Head of caudate nucleus (tissue), 42 donors: ENCODE measurements at places on chromosomes 6 and 20.

DNA sequence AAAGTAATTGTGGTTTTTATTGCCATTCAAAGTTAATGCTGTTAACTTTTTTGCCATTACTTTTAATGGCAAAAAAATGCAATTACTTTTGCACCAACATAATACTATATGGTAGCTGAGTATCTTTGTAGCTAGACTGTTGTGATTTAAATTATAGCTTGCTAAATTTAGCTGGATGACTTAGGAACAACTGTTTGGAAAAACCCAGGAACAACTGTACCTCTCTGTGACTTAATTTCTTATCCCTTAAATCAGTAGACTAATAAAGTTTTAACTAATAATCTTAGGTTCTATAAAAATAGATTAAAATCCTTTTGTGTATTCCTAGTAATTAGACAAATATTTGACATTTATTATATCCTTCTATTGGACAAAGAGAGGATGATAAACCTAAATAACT, 268.2 kb downstream of the TENT5A start:
- DNase-seq, result no peak

DNA sequence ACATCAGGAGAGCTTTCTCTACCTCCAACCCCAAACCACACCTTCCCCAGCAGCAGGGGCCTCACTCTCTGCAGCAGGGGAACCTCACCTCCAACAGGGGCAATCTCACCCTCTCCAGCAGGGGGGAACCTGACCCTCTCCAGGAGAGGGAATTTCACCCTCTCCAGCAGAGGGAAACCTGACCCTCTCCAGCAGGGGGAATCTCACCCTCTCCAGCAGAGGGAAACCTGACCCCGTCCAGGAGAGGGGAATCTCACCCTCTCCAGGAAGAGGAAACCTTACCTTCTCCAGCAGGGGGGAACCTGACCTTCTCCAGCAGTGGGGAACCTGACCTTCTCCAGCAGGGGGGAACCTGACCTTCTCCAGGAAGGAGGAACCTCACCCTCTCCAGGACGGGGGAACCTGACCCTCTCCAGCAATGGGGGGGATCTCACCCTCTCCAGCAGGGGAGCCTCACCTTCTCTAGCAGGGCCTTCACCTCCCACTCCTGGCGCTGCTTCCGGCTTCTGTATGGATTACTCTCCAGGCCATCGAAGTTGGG, 3.1 kb downstream of the B3GALT4 start:
- no peak for DNase-seq

- DNase-seq, result no peak
These were observed 162.3 kb upstream of the ZNF217 start for GRCh38 chr20:53755733-53756531.

DNA sequence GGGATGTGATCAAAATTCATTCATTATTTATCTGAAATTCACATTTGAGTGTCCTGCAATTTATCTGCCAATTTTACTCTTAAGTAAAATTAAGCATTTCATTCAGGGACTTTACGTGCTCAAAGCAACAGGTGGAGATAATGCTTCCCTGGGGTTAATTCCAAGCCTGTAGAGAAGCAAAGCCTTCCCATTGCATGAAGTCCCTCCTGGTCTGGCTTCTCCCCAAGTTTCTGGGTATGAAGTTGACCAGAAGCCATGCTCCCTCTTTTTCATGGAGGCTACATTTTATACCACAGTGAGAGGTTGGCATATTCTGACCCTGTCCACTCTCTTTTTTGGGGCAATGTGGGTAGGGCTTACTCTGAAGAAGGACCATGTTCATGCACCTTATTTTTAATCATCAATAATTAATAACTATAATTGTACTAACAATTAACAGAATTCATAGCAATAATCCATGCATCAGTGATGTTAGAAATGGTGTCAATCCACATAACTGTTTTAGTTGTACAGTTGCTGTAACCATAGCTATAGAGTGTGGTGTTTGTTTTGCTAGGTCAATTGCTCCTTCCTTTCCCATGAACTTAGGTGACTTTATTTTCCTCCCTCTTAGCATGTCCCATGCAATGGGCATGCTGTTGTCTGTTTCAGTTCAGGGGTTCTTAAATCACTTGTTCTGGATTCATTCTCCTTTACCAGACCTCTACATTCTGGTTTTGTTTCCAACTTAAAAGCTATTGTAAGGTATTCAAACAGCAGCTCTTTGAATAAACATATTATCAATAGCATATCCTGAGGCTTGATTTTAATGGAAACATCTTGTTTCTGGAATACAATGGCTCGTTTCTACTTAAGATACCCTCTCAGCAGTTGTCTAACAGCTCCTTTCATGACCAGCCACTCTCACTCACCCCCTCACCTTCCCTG, 1.5 kb downstream of the LAMA4 start:
- no peak for DNase-seq

- no peak for DNase-seq
These were observed 200.3 kb downstream of the RNGTT start for GRCh38 chr6:88763160-88763559.

- no peak for DNase-seq
These were observed 3.5 kb downstream of the SUMO4 start for GRCh38 chr6:149403534-149403933.

GRCh38 chr20:6426287-6426891, 303.6 kb upstream of the FERMT1 start:
- DNase-seq, result no peak

DNA sequence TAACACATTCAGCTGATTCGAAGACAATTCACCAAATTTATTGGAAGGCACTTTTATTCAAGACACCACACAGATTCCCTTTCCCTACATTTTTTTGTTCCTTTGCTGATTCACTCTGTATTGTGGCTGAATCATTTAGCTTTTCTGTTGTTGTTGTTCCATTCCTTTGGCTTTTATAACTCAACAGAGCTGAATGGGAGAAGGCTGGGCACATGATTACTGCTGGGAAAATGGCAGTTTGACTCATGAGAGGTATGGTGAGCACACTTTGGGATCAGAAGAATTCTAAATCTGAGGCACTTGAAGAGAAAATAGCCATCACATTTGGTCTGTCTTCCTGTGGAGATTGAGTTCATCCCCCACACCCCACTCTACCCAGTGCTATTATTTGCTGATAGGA, 15.7 kb upstream of the SAYSD1 start:
- DNase-seq, result no peak

- no peak for DNase-seq
These were observed 30.5 kb downstream of the ZNF334 start for GRCh38 chr20:46482864-46483263.

GRCh38 chr20:51583499-51583898, 41.0 kb upstream of the NFATC2 start:
- DNase-seq, result no peak

GRCh38 chr6:15551798-15552197, 111.0 kb downstream of the DTNBP1 start:
- DNase-seq, result no peak

- DNase-seq, result no peak
These were observed 28.3 kb downstream of the PPP1R16B start for GRCh38 chr20:38833857-38834164.

DNA sequence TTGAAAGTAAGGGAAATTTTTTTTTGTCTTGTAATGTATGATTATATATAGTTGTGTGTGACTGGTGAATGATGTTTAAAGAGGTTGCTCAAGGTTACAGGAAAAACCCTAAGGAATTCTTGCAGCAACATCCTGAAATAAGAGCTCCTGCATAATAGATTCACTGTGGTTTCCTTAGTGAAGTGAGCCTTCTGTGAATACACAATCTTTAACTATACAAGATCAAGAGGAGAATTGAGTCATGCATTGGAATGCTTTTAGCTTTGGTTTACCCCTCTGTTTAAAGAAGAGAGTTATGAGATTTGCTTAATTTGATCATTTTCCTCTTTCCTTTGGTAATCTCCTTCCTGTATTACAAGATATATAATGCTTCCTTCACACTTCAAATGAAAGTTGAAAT, 141.6 kb upstream of the EYA4 start:
- DNase-seq, result no peak

GRCh38 chr6:131285548-131285947, 150.3 kb downstream of the AKAP7 start:
- no peak for DNase-seq

DNA sequence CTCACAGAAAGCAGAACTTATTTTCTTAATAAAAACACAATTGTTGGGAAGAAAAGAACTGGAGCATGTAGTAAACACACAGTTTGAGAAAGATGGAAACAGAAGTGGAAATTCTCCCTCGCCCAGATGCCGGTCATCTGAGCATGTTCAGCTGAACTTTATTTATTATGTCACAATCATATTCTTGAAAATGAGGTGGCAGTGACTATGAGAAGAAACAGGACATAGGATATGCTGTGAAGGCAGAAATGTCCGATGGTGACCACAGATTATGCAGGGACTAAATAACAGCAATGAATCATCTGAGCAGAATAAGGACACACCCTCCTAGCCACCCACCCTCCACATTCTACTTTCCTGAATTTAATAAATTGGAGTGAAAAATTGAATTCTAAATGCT, 425.3 kb upstream of the NOX3 start:
- DNase-seq, result no peak

DNA sequence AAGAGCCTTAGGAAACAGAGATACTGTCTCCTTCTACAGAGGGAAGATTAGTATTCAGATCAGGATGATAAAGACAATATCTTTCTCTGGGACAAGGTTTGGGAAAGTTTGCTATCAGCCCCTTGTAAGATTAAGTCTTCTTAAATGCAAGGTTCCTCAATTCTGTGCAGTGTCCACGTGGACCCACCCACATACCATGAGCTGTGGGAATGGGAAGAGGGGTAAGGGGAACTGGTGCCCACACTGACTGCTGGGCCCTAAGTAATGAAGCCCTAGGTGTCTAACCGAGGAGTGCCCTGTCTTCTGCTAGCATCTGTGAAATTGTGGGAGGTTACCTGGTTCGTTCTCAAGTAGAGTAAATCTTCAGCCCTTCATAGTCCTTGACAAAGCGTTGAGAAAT, 5.8 kb upstream of the SSTR4 start:
- no peak for DNase-seq

- no peak for DNase-seq
These were observed 1.2 kb downstream of the TSBP1 start for GRCh38 chr6:32370505-32370904.

DNA sequence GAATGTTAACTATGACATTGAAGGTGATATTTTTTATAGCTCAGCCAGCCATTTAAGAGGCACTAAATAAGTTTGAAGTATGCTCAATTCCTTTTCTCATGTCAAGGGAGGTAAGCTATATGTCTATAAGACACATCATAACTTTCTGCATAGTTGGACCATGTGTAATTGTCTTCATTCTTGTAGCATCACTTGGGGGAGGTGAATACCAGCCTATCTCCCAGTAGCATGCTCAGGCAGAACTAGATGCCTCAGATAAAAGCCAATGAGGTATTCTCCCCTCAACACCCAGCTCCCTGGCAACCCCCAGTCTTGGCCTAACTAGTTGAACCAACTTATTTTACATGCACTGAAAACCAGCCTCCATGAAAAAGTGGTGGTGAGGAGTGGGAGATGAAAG, 158.3 kb upstream of the JAG1 start:
- DNase-seq, result no peak

DNA sequence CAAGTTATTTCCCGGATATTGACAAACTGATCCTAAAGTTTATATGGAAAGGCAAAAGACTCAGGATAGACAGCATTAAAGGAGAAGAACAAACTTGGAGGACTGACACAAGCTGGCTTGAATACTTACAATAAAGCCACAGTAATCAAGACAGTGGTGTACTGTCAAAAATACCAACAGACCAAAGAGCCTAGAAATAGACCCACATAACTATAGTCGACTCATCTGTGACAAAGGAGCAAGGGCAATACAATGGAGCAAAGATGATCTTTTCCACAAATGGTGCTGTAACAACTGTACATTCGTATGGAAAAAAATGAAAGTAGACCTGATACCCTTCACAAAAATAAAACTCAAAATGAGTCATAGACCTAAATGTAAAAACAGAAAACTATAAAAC, 46.0 kb downstream of the ABHD12 start:
- DNase-seq, result no peak

- DNase-seq, result no peak
These were observed 93.2 kb downstream of the TBX18 start for GRCh38 chr6:84671183-84671582.

- no peak for DNase-seq
These were observed 32.4 kb upstream of the TPBG start for GRCh38 chr6:82331031-82331773.

- DNase-seq, result no peak
These were observed 186.9 kb downstream of the ZFP64 start for GRCh38 chr20:52004715-52005114.

- DNase-seq, result no peak
These were observed 51.7 kb upstream of the ADGRF4 start for GRCh38 chr6:47646689-47647088.

DNA sequence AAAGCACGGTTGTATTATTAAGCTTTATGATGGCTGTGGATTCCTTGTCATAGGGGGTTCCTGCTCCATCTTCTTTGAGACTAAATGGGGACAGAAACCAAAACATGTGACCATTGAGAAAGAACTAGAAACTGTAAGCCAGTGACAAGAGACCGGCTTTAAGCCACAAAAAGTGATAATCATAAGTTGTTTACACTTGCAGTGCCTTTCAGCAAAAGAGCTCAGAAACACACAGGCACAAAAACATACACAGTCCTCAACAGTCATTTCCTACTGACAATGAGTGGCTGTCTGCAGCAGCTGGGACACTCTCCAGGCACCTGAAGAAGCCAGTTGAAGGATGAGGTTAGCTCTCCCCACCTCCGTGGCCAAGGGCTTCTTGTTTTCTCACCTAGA, 20.0 kb upstream of the UBE2J1 start:
- no peak for DNase-seq

GRCh38 chr6:45688180-45688579, 310.4 kb upstream of the SUPT3H start:
- DNase-seq, result no peak

GRCh38 chr6:111855753-111856152, 17.5 kb downstream of the FYN start:
- DNase-seq, result no peak

DNA sequence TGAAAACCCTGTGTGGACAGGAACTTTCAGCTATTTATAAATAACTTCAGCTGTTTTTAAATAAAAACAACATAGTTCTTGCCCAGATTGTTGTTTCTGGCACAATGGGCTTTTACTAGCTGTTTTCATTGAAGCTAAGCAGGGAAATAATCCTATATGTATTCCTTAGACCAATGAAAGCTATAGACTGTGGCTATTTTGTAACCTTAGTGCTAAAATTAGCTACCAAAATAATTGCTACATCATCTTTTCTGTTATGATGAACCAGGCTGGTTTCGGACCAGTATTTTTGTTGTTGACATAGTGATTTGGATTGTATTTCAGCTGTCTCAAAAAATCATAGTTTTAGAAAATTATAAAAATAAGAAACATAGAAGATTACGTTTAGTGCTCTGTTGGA, 13.7 kb downstream of the PHF3 start:
- DNase-seq, result no peak

GRCh38 chr6:3755637-3756545, 4.4 kb upstream of the PXDC1 start:
- DNase-seq, result no peak

- DNase-seq, result no peak
These were observed 65.4 kb upstream of the HDDC2 start for GRCh38 chr6:125367036-125367782.
